IPS-NIHi11 (cell line): ENCODE measurements at places on chromosomes 4 and X.
A peak's percentile ranks its signal among the peaks of the same experiment; 100 is the strongest.

DNA sequence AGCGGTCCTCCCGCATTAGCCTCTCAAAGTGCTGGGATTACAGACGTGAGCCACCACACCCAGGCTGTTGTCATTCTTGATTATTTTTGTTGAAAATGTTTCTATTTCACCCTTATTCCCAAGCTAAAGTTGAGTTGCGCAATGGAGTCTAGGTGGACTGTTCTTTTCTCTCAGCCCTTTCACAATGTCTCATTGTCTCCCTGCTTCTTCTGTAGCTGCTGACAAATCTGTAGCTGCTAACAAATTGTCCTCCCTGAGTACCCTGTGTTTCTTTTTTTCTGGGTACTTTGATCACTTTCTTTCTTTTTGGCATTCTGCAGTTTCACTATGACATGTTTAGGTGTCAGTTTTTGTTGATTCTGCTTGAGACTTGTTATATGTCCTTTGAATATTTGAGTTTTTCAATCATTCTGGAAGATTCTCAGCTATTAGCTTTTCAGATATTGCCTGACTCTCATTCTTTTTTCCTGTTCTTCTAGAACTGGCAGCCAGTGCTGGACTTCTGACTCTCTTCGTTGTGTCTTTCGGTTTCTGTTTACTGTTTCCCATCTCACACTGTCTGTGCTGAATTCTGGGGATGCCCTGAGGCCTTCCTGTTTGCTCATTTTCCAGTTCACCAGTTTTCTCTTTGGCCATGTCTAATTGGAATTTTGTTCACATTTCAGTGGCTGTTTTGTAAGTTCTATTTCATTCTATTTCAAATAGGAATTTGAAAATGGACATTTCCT, 6.6 kb downstream of the ABCD1 start:
- DNase-seq = no peak

DNA sequence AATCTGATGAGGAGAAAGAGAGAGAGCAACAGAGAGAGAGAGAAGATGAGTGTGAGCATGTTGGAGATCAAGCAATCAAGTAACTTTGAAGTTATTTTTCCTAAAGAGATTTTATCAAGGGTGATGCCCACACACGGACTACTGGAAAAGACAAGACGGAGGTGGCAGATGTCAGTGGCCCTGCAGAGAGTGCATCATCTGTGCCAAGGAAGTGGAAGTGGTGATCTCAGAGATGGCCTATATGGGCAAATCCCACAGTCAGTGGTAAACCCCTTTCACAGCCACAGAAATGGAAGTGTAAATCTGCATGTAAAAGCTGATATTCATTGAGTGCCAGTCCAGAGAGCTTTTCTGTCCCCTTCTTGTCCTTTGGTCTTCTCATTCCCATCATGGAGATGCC, 577.2 kb upstream of the AADAT start:
- DNase-seq = no peak

GRCh38 chr4:40840255-40840984, 90.7 kb downstream of the NSUN7 start:
- no peak for DNase-seq

DNA sequence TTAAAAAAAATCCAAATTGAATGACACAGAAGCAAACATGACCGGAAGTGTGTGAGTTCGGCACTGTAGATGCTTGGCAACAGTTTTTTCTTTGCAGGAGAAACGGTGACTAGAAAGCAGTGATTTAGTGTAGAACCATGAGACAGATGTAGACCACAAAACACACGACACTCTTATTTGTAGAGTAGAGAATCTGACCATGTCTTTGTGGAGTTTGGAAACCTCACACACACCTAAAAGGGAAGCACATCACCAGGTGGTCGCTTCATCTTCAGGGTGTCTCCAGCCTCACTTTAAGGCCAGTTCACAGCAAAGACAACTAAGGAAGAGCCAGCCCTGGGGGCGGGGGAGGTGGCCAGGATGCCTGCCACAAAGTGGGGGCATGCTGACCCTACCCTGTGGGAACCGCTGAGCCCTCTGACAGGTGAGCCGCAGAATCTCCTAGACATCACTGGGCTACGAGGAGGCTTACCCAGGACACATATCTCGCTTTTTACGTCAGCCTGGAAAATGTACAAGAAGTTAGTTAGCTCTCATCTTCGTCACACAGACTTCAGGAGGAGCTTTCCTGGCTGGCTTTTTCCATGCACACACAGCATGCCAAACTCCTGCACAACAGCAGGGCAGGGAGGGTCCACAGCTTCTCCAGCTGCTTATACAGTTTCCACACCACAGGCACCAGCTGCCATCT, 64.4 kb upstream of the PDLIM3 start:
- DNase-seq = no peak

DNA sequence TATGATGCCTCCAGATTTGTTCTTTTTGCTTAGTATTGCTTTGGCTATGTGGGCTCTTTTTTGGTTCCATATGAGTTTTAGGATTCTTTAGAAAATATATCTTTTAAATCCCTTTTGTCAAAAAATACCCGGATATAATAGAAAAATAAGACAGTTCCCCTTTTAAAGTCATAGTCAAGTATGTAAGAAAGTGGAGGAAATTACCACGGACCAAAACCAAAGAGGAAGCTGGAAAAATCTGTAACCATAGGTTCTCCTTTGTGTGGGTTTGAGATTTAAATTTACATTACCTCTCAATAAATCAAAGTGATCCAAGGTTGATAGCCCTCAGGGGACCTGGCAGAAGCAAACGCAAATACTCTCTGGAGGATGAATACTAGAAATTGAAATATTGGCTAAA, 58.3 kb upstream of the PACRGL start:
- no peak for DNase-seq

GRCh38 chr4:140930557-140930956, 174.4 kb upstream of the TBC1D9 start:
- DNase-seq = no peak

DNA sequence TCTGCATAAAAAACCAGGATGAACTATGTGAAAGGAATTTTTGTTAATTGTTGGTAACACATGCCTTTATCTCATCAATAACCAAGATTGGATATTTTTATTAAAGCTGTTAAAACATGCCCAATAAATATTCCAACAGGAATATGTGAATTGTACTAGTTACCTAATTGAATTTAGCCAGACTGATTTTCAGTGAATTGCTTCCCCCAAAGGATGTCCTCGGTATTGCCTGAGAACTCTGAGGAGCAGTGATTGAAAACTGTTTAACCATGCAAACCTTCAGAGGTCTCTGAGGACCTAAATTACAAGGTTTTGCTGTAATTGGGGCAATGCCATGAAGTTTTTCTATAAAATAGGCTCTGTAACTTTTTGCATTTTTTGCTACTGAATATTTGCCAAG, 66.6 kb downstream of the BLTP1 start:
- DNase-seq = peak; percentile 40

DNA sequence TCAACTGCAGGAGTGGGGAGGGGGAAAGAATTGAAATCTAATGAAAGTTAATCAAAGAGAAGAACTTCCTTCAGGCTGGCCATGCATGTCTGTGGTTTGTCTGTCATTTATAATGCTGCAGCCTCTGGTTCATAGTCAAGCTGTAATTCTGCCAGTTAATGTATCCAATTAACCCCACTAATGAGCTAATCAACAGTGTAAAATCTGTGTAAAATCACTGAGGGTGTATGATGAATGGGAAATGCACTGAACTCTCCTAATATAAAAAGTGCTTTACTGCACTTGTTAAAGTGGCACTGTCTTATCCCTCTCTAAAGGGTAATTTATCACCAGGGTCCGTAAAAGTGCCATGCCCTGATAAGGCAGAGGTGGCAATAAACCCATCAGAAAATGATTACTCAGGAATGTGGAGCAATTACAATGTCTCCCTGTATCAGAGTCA, 798.1 kb downstream of the PDHA2 start:
- DNase-seq = no peak

- no peak for DNase-seq
Observed at GRCh38 chr4:1002131-1002630, 9.0 kb upstream of the SLC26A1 start.

GRCh38 chr4:169045862-169046584, 36.0 kb upstream of the CBR4 start:
- DNase-seq = peak; percentile 50

DNA sequence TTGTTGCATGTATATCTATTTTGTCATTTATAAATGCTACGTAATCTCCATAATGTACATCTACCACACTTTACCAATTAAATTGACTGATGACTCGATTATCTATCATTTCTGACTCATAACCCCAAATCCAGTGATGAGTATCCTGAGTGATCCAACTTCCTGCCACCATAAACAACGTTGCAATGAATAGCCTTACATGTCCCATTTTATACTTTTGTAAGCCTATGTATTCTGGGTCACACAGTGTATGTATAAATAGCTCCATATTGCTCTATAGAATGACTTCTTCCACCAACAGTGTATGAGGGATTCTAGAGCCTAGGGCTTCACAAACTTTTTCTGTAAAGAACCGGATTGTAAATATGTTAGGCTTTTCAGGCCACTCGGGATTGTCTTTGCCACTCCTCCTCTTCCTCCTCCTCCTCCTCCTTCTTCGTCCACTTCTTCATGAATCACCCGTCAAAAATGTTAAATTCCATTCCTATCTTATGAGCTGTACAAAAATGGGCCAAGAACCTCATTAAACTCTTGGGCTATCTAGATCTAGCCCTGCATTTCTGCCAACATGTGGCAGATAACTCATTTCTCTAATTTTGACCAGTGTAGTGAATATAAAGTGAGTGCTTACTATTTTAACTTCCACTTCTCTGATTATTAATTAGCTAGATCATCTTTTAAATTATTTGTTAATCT, 672.2 kb upstream of the AMOT start:
- DNase-seq = no peak

DNA sequence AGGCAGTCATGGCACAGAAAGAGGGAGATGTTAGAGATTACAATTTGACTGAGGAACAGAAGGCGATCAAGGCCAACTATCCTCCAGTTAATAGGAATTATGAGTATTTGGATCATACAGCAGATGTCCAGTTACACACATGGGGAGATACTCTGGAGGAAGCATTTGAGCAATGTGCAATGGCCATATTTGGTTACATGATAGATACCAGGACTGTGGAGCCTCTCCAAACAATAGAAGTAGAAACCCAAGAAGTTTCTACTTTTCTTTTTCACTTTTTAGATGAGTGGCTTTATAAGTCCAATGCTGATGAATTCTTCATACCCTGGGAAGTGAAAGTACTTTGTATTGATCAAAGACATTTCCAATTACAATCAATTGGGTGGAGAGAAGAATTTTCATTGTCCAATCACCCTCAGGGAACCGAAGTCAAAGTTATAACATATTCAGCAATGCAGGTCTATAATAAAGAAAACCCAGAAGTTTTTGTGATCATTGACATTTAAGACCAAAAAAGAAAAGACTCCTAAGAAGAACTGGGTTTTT, 139.1 kb downstream of the MAB21L2 start:
- no peak for DNase-seq

DNA sequence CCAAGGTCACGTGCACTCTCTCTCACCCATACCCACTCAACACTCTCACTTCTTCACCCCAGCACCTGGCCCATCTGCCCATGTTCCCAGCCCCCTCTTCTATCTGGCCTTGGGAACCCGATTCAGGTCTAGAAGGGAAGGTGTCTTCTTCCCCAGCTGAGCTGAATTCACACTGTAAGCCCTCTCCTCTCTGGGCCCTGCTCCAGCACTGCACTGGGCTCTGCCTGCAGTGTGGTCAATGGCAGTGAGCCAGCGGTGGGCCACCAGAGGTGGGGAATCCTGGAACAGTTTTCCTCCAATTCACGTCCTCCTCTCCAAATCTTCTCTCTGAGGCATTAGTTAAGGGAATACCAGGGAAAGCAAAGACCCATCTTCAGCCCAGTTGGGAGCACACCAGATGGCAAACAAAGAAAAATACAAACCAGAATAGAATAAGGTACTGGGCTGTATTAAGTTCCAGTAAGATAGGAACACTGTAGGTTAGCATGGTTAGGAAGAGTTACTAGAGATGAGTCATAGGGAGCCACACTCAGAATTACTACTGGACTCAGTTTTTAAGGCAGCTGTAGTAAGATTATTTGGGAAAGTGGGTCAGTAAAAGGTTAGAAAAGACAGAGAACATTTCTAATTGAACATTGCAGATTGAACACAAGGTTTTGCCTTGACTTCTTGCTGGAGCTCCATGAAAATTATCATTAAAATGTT, 5.0 kb downstream of the AWAT2 start:
- no peak for DNase-seq

GRCh38 chr4:2182994-2183393, 58.9 kb downstream of the HAUS3 start:
- no peak for DNase-seq
